ENCODE measurements at places on chromosomes 3 and 15. TPM values are rescaled to one million over a fixed set of nuclear protein-coding genes. Genes with fewer than 3 reads are reported as not detected.

Gene HESX1
- 1.5 TPM for total RNA-seq

Gene FEZF2
- not detected for total RNA-seq

GRCh38 chr15:52436981-52437380 is 91.7 kb downstream of the MYO5A start:
- no peak overlapping the region for H3K4me3 ChIP-seq
- no peaks in the 10 kb centered on the region for H3K27me3 ChIP-seq
- no peaks in the 10 kb centered on the region for H3K36me3 ChIP-seq
- no peak overlapping the region for H3K27ac ChIP-seq
- no peak for DNase-seq

Gene C3orf70
- total RNA-seq = 11.2 TPM

GRCh38 chr15:49045751-49046219 is 461 bp downstream of the SECISBP2L start:
- no peaks in the 10 kb centered on the region for H3K36me3 ChIP-seq
- DNase-seq = no peak
- H3K4me3 ChIP-seq = peak overlapping the region; percentile 98

Gene NOX5
- total RNA-seq = not detected

Measured in Caco-2 (cell line).